ENCODE measurements at places on chromosomes 7 and 10.

DNA sequence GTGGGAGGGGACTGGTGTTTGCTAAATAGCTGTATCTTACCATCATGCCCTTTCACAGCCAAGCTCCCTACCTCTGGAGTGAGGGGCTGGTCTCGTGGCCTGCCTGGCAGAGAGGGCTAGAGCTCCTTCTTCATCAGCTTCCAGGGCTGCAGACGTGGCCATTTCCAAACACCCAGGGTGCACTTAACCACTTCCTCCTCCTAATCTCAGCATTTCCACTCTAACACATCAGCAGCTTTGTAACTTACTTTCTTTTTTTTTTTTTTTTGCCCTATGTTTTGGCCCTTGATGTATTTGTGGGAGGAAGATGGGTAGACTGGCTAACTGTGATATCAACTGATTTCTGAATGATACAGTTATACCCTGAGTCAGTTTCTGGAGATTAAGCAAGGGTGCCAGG, 27.4 kb downstream of the LRRC4 start:
- DNase-seq, result no peak

DNA sequence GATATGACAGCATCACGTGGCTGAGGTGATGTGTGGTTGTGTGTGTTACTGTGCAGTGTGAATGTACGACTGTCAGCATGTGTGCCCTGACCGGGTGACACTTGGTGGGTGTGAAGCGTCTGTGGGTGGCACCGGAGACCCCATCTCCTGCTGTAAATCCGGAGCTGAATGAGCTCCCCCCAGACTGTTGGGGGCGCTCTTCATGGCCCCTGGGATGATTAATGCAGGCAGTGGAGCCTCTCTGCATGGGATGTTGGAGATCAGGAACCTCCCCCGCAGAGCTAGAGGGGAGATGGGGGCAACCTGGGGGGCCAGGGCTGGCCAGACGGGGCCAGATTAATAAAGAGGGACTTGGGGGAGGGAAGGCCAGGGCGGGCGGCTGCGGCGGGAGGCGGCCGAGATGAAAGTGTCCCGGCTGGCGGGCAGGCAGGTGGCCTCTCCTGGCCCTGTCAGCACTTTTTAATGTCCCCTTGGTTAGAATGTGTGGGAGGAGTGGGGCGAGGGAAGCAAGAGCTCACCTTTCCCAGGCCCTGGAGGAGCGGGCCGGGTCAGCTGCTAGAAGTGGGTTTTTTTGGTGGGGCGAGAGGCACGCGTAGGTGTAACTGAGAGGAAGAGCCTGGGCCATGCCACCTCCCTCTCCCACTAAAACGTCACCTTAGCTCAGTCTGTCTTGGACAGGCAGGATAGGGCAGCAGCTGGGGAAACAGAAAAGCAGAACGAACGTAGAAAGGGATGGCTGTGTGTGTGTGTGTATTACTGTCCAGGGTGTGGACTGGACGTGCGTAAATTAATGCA, 34.1 kb downstream of the HIF1AN start:
- DNase-seq, result no peak

GRCh38 chr7:55307123-55307916, 57.8 kb upstream of the LANCL2 start:
- DNase-seq, result peak; percentile 20

DNA sequence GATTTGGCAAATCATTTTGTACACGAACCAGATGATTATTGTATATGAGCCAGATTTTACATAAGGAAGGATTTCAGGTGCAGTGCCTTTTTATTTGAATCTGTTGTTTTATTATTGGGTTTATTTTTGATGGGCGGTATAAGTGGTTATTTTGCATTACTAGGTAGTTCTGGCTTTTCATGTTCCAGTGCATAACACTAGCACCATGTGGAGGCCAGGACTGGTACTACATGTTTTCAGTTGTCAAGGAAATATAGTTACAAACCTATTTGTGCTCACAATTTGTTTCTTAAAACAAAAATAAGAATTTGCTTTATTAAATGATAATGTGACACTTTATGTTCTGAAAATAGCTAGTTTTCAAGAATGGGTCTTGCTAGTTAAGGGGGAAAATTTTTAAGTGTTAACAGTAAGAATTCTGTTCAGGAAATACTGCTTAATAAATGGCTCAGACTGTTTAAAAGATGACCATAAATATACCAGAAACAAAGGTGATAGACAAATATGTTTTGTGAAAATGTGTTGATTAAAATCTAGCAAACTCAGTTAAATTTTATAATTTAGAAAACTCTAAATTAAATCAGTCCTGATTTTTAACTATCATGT, 7.1 kb upstream of the SEMA3E start:
- peak; percentile 78 for DNase-seq

DNA sequence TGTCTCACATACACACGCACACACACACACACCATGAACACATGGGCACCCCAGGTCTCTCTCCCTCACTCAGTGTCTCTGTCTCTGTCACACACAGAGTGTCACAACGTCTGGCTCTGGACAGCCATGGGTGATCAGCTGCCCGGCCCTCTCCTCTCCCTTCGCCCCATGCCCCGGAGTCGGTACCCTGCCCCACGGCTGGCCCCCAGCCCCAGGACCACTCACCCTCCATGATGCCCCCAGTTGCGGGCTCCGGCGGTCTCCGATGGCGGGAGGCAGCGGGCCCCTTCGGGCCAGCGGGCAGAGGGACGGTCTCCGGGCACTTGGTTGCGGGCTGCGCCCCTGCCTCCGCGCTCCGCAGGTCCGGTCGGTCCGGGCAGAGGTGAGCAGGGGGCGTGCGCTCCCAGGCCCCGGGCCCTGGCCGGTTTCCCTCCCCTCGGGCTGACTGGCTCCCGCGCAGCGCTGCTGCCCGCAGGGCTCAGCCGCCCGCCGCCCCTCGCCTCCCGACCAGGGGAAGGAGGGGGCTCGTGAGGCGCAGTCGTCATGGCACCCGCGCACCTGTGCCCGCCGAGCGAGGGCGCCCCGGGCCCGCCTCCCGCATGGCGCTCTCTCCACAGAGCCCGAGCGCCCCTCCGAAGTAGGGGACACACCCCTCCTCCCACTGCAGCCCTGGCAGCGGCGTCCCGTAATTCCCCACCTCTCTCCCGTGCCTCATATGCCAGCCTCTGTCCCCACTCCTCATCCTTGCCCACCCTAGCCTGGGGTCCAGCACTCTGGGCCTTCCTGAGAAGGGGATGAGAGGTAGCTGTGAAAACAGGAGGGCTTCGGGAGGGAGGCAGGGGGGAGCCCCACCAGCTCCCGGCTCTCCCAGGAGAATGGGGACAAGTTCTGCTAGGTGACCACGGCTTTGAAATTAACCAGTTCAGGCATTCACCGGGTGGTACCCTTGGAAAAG, at the start of gene NPFFR1:
NPFFR1 (minus strand) TSS at position 560 of the 955 bp plus-strand sequence; CDS start at position 232, 328 bp downstream.
- no peak for DNase-seq

- DNase-seq, result no peak
Measured at GRCh38 chr7:118280319-118281012, 56.0 kb downstream of the ANKRD7 start.

GRCh38 chr10:77405771-77406241, 231.8 kb downstream of the KCNMA1 start:
- DNase-seq, result peak; percentile 91

GRCh38 chr10:20407357-20407756, 489.8 kb downstream of the NEBL start:
- DNase-seq, result no peak

DNA sequence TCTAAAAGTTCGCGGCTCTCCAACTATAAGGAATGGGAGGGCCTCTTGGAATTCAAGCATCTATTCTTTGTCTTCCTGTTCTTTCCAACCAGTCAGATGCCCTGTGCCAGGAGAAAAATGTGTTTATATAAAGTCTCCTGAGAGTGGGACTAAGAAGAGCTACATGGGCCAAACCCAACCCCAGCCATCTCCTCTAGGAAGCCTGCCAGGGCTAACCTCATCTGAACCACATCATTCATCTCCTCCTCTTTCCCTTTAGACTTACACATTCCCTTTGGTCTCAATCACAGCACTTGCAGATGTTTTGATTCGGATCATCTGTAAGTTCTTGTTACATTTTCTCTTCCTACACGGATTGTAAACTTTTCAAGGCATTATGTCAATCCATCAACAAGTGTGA, 62.6 kb downstream of the DOCK4 start:
- no peak for DNase-seq

GRCh38 chr10:100380400-100380799, 33.4 kb downstream of the SCD start:
- no peak for DNase-seq

GRCh38 chr7:82605247-82605864, 161.8 kb upstream of the CACNA2D1 start:
- peak; percentile 59 for DNase-seq

DNA sequence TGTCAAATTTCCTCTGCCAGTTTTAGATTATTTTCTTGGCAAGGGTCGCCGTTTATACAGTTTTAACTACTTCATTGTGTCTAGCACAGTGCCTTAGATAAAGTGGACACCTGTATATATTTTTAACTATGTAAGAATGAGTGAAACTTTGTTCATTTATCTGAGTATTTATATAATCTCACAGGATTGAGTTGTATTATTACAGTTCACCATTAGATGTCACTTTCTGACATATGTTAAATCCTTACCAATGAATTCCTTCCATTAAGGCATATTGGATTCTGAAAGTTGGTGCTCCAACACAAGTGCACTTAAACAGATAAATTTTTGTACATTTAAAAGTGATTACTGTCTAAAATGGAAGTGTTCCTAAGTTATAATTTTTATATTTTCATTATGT, 43.0 kb downstream of the ZMYND11 start:
- peak; percentile 47 for DNase-seq

GRCh38 chr7:102864958-102865357, 47.8 kb upstream of the LRRC17 start:
- no peak for DNase-seq

DNA sequence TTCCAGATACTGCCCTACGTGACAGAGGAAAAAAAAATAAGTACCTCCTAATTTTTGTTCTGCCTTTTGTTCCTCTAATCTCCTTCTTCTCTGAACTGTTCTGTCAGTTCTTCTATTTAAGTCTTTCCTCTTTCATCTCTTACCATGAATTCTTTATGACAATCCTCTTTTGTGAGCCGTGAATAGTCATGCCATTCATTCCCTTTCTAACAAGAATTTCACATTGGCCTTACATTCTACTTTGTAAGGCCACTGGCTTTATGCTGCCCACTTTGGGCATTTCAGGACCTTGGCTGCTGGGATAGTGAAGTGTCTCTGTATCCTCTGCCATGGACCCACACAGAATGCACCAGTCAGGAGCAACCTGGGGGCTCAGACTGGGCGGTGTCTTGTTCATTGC, 52.9 kb downstream of the ATOH7 start:
- no peak for DNase-seq

DNA sequence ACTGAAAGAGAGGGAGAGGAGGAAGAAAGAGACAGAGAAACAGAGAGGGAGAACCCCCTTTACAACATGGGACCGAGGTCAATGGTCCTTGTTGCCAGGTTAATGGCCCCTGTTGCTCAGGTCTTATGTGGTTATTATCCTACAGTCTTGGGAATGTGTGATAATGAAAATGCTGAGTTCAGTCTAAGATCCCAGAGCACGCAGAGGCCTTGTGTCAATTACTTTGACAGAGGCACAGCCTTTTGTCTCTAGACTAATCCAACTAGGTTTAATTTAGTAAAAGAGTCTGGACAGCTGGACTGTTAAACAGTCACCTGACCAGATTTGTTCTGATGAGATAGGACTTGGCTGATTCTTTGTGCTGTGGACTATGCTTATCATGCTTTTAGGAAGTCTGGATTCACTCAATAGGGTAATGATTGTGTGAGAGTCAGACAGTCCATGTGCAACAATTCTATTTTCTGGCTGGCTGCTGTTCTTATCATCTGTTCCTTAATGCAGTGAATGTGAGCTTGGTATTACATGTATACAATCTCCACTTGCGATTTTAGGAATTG, 157.4 kb upstream of the MAGI2 start:
- no peak for DNase-seq

DNA sequence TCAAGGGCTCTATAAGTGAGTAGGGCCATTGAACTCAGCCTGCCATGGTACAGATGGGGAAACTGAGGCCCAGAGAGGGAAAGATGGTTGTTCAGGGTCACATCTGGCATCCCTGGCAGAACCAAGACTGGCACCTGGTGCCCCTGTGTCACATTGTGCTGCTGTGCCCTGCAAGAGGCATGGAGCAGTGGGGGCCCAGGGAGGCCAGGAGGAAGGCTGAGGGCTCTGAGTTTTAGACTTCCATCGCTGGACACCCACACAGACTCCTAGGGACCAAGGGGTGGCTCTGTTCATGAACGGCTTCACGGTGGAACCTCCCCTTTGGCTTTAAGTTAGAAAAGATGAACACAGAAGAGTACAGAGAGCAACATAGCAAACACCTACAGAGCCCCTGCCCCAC, 66.7 kb upstream of the AQP1 start:
- DNase-seq, result no peak

- no peak for DNase-seq
Measured at GRCh38 chr7:77685233-77685632, 11.0 kb upstream of the RSBN1L start.

DNA sequence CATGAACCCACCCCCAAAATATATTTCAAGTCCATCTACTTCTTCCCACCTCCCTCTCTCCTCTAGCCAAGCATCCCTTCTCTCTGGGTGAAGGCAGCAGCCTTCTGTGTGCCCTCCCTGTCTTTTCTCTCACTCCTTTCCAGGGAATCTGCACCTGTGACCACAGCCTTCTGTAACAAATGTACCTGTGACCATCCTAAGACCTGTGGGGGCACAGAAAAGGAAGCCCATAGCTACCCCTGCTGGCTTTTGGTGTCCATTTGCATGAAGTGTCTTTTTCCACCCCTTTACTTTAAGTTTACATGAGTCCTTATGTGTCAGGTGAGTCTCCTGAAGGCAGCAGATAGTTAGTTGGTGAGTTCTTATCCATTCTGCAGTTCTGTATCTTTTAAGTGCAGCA, 2.0 kb upstream of the TBXAS1 start:
- DNase-seq, result peak; percentile 16
